ENCODE measurements at places on chromosomes 6 and 20.

GRCh38 chr20:44402391-44403193 is 47.1 kb downstream of the HNF4A start:
- DNase-seq = no peak

DNA sequence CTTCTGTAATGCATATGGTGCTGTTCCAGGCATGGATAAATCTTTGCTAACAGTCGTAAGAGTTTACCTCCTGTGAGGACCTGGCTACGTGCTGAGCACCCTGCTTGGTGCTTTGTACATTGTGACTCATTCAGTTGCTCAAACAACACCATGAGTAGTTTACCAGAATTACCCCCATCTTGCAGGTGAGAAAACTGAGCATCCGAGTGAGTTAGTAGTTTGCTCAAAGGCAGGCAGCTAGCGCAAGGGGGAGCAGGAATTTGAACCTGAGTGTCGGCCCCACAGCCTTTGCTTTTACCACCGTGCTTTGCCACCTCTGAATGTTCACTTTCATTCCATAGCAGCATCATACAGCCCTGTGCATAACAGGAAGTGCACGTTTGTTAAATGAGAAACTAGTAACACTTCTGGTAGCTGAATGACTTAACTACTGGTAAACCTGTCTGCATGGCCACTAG is 121.9 kb downstream of the MTHFD1L start:
- no peak for DNase-seq

- DNase-seq = no peak
Observed at GRCh38 chr6:82408952-82409431, 45.4 kb downstream of the TPBG start.

- DNase-seq = no peak
Observed at GRCh38 chr6:34517461-34517881, 38.7 kb downstream of the SPDEF start.

- DNase-seq = no peak
Observed at GRCh38 chr20:34260208-34260942, 19.2 kb downstream of the ASIP start.

DNA sequence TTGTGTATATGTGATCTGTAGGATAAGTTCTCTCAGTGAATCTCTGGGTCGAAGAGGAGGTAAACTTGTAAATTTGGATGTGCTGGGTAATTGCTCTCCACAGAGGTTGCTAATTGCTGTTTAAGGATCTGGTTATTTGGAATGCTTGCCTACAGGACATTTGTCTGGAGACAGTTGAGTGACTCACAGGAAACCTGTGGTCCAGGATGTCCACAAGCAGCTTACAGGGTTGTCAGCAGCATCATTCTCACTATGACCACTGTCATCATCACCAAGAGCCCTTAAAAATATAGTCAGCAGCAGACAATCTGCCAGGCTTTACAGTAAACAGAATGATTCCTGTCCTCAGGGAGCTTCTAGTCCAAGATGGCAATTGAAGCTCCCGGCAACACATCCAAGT is 31.2 kb upstream of the KCNK5 start:
- DNase-seq = no peak

DNA sequence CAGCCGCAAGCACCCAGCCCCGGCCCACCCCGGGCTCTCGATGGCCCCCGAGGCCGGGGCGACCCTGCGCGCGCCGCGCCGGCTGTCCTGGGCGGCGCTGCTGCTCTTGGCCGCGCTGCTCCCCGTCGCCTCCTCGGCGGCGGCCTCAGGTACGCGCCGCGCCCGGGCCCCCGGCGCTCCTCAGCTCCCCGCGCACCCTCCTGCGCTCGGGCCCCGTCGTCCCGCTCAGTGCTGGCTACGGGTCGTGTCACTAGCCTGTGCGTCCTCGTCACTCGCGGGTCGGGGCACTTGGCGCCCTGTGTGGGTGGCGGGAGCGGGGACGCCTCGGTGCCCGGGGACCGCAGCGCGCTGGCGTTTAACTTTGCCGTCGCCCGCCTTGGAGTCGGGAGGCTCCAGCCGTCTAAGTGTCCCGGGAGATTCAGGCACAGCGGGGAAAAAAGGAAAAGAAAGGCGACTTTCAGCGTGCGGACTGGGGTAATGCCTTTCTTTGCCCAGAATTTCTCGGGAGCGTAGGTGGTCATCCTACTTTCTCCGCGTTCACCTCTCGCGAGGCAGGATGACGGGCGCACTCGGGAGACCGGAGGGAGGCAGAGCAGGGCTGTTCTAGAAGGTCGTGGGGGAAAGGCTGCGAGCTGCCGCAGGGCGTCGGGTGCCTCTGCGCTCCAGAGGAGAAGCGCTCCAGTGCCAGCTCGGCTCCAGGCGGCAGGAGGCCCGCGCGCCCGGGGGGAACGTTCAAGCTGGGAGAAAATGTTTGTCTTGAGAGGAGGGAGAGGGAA is 545 bp downstream of the FNDC1 start:
- peak; percentile 23 for DNase-seq

- DNase-seq = no peak
Observed at GRCh38 chr6:147999001-147999540, 343.6 kb upstream of the SASH1 start.

DNA sequence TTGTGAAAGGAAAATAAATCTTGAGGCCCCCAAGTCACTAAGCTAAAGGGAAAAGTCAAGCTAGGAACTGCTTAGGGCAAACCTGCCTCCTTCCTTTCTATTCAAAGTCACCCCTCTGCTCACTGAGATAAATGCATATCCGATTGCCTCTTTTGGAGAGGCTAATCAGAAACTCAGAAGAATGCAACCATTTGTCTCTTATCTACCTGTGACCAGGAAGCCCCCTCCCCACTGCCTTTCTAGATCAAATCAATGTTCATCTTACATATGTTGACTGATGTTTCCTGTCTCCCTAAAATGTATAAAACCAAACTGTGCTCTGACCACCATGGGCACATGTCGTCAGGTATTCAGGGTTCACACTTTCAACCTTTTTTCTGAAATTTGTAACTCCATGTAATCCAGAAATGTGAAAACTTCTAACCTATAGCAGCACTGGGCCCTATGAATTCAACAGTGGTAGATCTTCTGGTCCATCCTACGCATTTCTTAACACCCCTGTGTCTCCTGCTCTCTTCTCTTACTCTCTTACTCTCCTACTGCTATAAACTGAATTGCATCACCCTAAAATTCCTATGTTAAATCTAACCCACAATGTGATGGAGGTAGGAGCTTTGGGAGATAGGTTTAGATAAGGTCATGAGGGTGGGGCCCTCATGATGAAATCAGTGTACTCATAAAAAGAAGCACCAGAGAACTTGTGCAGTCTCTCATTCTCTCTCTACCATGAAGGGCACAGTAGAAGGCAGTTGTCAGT is 89.3 kb downstream of the EPB41L2 start:
- no peak for DNase-seq

GRCh38 chr6:110246378-110246777 is 66.2 kb downstream of the CDC40 start:
- no peak for DNase-seq

DNA sequence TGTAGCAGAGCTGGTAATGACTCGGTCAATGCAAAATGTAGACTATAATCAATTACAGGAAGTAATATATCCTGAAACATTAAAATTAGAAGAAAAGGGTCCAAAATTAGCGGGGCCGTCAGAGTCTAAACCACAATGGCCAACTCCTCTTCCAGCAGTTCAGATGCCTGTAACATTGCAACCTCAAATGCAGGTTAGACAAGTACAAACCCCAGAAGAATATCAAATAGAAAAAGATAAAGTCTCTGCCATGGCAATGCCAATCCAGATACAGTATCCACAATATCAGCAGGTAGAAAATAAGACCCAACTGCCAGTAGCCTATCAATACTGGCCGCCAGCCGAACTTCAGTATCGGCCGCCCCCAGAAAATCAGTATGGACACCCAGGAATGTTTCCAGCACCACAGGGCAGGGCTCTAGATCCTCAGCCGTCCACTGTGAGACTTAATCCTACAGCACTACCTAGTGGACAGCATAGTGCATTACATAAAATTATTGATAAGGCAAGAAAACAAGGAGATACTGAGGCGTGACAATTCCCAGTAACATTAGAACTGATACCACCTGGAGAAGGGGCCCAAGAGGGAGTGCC is 158.4 kb downstream of the GPX5 start:
- DNase-seq = no peak

GRCh38 chr20:16647875-16648597 is 74.8 kb upstream of the KIF16B start:
- no peak for DNase-seq

- no peak for DNase-seq
Observed at GRCh38 chr6:15389765-15390723, 144.2 kb downstream of the JARID2 start.

DNA sequence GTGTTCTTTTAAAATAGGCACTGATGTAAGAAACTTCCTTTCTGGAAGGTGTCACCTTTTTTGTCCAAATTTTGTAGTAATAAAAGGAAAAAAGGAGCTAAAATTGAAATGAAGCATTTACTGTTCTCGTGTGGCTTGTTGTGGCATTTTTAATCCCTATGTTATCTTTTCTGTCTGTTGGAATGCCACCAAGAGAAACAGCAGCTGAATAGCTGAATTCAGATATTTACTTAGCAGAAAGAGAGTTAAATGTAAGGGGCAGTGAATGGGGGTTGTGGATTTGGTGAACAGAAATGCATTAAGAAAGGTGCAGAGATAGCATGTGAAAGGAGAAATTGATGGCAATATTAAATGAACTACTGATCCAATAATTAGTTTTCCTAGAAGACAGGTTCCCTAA is 573.6 kb upstream of the EPHA7 start:
- no peak for DNase-seq

GRCh38 chr6:6881438-6882225 is 226.1 kb upstream of the RREB1 start:
- no peak for DNase-seq

DNA sequence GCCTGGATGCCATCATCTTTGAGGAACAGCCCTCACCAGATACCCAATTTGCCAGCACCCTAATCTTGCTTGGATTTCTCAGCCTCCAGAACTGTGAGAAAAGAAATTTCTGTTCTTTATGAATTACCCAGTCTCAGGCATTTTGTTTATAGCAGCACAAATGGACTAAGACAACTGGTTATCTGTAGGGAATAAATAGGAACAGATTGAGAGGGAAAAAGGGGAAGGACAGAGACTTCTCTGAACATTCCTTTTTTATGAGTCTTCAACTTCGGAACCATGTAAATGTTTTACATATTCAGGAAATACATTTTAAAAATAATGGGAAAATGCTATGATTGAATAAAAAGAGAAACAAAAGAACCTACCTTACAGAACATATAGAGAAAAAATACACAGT is 20.9 kb downstream of the KCTD20 start:
- no peak for DNase-seq

DNA sequence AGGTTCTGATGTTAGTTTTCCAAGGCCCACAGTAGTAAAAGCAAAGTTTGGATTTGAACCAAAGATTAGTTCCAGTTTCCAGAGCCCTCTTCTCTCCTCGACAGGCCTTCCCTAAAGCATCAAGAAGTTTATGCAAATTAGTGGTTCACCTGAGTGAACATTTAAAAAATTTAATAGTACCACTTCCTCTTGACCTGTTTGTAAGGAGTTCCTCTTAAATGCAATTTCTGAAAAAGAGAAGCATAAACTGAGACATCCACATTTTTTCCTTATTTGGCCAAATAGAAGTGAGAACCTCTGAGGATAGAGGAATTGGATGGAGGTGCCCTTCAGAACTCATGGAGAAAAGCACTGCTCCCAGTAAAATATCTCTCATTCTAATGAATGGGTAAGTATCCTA is 1.2 kb upstream of the DSE start:
- DNase-seq = no peak

GRCh38 chr20:40703975-40704530 is 15.0 kb upstream of the MAFB start:
- no peak for DNase-seq

- DNase-seq = no peak
Observed at GRCh38 chr20:53503517-53503919, 90.1 kb downstream of the ZNF217 start.

DNA sequence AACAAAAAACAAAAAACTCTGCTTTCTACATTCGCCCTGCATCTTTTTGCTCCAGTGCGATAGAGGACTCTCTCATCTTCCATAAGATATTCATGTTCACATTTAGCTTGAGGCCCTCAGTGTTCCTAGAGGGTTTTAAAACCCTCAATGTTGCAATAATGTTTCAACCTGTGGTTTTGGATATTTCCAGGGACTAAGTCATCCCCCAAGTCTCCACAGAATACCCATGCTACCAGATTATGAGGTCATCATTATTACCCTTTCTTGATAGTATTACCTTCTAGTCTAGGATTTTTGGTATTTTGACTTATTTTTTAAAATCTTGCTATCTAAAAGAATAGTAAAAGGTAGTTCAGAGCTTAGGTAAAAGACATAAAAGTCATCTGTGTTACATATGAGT is 480.5 kb upstream of the ID4 start:
- DNase-seq = no peak

DNA sequence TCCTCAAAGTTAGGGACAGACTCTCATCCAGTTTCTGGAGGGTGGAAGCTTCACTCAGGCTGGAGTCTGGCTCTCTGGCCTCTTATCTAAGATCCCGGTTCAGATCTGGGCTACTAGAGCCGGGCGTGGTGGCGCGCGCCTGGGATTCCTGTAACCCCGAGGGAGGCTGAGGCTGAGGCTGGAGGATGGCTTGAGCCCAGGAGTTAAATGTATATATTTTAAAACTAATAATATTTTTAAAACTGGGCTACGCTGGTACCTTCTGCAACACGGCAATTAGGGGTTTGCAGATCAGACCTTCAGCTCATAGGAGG is 710 bp upstream of the ZNF343 start:
- no peak for DNase-seq

DNA sequence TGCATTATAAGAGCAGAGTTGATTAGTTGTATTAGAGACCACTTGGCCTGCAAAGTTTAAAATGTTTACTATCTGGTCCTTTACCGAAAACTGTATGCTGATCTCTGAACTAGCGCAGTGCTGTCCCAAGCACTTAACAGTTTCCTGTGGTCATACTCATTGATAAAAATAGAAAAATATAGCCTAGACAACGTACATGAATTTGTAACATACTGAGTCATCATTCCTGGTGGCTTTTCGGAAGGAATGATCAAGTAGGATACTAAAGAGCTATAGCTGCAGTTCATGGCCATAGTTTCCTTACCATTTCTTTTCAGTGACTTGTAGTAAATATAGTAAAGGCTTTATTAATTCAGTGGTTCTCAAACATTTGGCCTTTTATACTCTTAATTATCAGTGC is 18.4 kb downstream of the TTK start:
- DNase-seq = no peak

- no peak for DNase-seq
Observed at GRCh38 chr20:32980990-32981389, 23.2 kb downstream of the SUN5 start.

DNA sequence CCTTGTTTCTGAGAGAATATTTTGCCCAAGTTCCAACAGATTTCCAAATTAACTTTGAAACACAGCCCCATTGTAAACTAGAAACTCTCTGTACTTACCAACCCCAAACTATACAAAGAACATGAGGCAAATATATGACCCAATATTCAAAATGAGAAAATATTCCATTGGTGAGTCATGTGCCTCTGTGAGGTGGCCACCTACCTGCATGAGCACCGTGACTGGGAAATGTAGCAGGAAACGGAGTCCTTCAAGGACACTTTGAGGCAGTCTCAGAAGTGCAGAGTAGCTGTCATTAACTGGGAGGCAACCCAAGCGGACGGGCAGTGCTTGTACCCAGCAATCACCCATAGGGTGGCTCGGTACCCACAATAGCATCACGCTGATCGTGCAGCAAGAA is 335.5 kb upstream of the NOX3 start:
- DNase-seq = no peak

GRCh38 chr6:138559143-138559542 is 59.8 kb upstream of the NHSL1 start:
- no peak for DNase-seq
